ENCODE measurements at places on chromosomes 1 and 21. TPM values are rescaled to one million over a fixed set of nuclear protein-coding genes. Genes with fewer than 3 reads are reported as not detected.
A peak's percentile ranks its signal among the peaks of the same experiment; 100 is the strongest.

Gene MNDA
- total RNA-seq = 0.20 TPM

Gene CA6
- 12.3 TPM for total RNA-seq

Gene RGS7
- not detected for total RNA-seq

GRCh38 chr1:9737057-9737456 is 85.5 kb downstream of the PIK3CD start:
- no peaks in the 10 kb centered on the region for H3K27me3 ChIP-seq
- H3K4me1 ChIP-seq = peaks cover 15% of the 10 kb centered on the region
- H3K27ac ChIP-seq = peak overlapping the region; percentile 8
- peaks cover 34% of the 10 kb centered on the region for H3K36me3 ChIP-seq
- no peak overlapping the region for H3K4me3 ChIP-seq

All from activated naive CD8-positive, alpha-beta T cell treated with anti-CD3 and anti-CD28 coated beads for 36 hours (primary cell).